Activated B cell treated with CpG ODN at 0.5 μM for 24 hours (primary cell): ENCODE measurements at places on chromosomes 11 and 22. TPM values are rescaled to one million over a fixed set of nuclear protein-coding genes. Genes with fewer than 3 reads are reported as not detected.

The SMIM38 gene
- 2.2 and 2.7 TPM in 2 replicates for total RNA-seq

The OR52E6 gene
- total RNA-seq = not detected in 2 replicates

The RPS25 gene
- total RNA-seq = 2,191 and 2,534 TPM in 2 replicates

The SLC16A8 gene
- not detected in 2 replicates for total RNA-seq

The GAL gene
- total RNA-seq = not detected in 2 replicates

The B3GAT1 gene
- total RNA-seq = not detected in 2 replicates

The MS4A6E gene
- not detected in 2 replicates for total RNA-seq

The GLYATL2 gene
- total RNA-seq = not detected in 2 replicates

The TMPRSS6 gene
- 4.6 and 5.4 TPM in 2 replicates for total RNA-seq

The CCDC15 gene
- 0.51 and 0.71 TPM in 2 replicates for total RNA-seq

The SLCO2B1 gene
- 0.18 and 0.42 TPM in 2 replicates for total RNA-seq

The FADS1 gene
- total RNA-seq = 19.6 and 23.3 TPM in 2 replicates

The DKK3 gene
- 0.12 TPM in 1 of 2 replicates, not detected in the other for total RNA-seq

The CHST1 gene
- not detected in 2 replicates for total RNA-seq

The DERL3 gene
- total RNA-seq = 15.4 and 18.3 TPM in 2 replicates

The CELSR1 gene
- 9.0 and 12.3 TPM in 2 replicates for total RNA-seq

The OR52A1 gene
- not detected in 2 replicates for total RNA-seq

The BTBD18 gene
- not detected in 2 replicates for total RNA-seq

The C11orf86 gene
- not detected in 2 replicates for total RNA-seq

The OR6T1 gene
- total RNA-seq = not detected in 2 replicates

The GRAP2 gene
- total RNA-seq = 4.2 and 4.3 TPM in 2 replicates

The YPEL4 gene
- not detected in 2 replicates for total RNA-seq

The RFPL1 gene
- total RNA-seq = not detected in 2 replicates

The USH1C gene
- not detected in 2 replicates for total RNA-seq

The SORL1 gene
- total RNA-seq = 159 and 180 TPM in 2 replicates

The C11orf97 gene
- total RNA-seq = not detected in 2 replicates

The MOGAT2 gene
- 0.22 TPM in 1 of 2 replicates, not detected in the other for total RNA-seq

The ISX gene
- not detected in 2 replicates for total RNA-seq

The MS4A7 gene
- 43.1 and 51.1 TPM in 2 replicates for total RNA-seq

The MUC6 gene
- not detected in 2 replicates for total RNA-seq

The SHANK3 gene
- not detected in 2 replicates for total RNA-seq

The APOA5 gene
- not detected in 2 replicates for total RNA-seq

The SHISAL1 gene
- not detected in 2 replicates for total RNA-seq

The CRYBB2 gene
- total RNA-seq = not detected in 2 replicates

The RFPL3 gene
- total RNA-seq = not detected in 2 replicates

The ANGPTL5 gene
- total RNA-seq = not detected in 2 replicates

The HSPB2 gene
- total RNA-seq = not detected in 2 replicates

The ARHGEF17 gene
- 0.02 TPM in 1 of 2 replicates, not detected in the other for total RNA-seq

The BRSK2 gene
- 0.11 and 0.37 TPM in 2 replicates for total RNA-seq

The APOC3 gene
- not detected in 2 replicates for total RNA-seq

The CD3G gene
- total RNA-seq = 0.20 TPM in 1 of 2 replicates, not detected in the other

The TRIM5 gene
- total RNA-seq = 34.3 and 36.3 TPM in 2 replicates
